ENCODE measurements at places on chromosomes 7 and 10.

GRCh38 chr10:49679480-49679893, at the start of gene C10orf53:
Gene C10orf53, plus strand, starts transcription at chr10:49679651. Its CDS starts 47 bp downstream, at chr10:49679698.
- DNase-seq, result no peak

DNA sequence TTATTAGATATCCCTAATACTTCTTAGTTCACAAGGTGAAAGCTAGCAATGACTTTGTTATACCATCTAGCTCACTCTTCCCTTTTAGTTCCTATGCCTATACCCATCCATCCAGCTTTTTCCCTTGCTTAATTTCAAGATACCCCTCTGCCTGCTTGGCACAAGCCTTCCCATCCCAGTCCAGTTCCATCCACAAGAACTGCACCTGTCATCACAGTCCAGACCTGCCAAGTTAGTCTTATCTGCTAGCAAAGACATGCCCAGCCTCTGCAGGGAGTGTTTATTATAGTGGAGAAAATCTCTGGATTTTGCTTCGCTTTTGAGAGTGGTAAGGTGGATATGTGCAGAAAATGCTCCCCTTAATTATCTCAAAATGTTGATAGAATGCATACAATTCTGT, 158.2 kb downstream of the ST7 start:
- DNase-seq, result no peak

- DNase-seq, result no peak
These were observed 36.0 kb upstream of the DGKI start for GRCh38 chr7:137882806-137883205.

DNA sequence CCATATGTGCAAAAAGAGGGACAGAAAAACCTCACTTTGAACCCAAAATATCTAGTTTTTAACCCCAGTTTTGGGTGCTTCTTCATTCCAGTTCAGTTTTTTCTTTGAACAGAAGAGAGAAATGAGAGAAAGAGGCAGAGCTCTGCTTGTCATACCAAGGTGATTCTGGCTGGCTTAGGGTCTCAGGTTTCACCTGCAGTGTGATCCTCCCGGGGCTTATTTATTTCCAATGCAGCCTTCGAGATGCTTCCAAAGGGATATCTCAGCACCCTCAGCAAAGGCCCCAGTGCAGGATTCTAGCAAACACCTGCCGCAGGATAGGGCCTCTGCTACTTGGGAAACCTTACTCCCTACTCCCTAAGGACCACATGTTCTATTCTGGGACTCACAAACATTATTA, 131.3 kb downstream of the WDR11 start:
- no peak for DNase-seq

DNA sequence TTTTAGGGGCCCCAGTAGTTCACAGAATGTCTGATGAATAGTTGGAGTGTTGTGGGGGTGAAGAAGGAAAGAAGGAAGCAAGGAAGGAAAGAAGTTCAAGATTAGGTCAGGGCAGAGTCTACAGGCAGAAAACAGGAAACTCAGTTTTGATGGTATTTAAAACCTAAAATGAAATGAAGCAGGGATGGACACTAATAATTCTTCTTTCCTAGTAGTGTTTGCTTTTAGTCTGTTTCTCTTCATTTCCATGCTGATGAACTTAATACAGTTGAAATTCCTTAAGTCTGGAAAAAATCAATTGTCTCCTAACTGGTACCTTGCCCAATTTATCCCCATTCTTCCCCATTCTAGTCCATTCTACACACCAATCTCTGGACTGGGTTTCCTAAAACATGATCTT, 59.0 kb upstream of the GSAP start:
- no peak for DNase-seq

Data from stimulated activated CD8-positive, alpha-beta memory T cell treated with anti-CD3 and anti-CD28 coated beads, Interleukin-15, amount 100 ng/mL, for 4 hours (primary cell).